Type B pancreatic cell (in vitro differentiated cells): ENCODE measurements at places on chromosomes 4 and X. TPM values are rescaled to one million over a fixed set of nuclear protein-coding genes. Genes with fewer than 3 reads are reported as not detected.

GRCh38 chrX:7828594-7828993 lies 14.4 kb upstream of the VCX start:
- H3K4me1 ChIP-seq: no peaks in the 10 kb centered on the region
- H3K4me3 ChIP-seq: no peak overlapping the region
- H3K36me3 ChIP-seq: no peaks in the 10 kb centered on the region

DNA sequence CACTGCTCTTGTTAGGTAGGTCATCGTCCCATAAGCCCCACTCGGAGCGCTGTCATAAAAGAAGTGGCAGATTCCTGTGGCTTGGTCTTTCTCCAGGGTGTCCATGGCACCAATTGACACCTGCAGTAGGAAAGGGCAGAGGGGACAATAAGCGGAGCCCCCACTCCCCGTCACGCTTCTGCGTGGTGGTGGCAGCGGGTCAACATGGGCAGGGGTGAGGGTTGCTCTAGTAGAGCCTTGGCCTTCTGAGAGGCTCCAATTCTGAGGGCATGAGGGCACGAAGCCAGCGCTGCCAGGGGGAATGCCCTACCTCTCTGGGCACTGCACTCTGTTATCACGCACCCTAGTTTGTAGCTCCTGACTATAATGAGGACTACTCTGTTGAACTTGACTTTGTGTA lies 90.4 kb downstream of the PHKA2 start:
- peaks cover 4% of the 10 kb centered on the region for H3K36me3 ChIP-seq
- H3K4me1 ChIP-seq: no peaks in the 10 kb centered on the region
- DNase-seq: no peak
- no peaks in the 10 kb centered on the region for H3K27me3 ChIP-seq
- no peak overlapping the region for H3K27ac ChIP-seq
- no peak overlapping the region for H3K4me3 ChIP-seq

GRCh38 chr4:78235800-78236199 lies 178.7 kb downstream of the FRAS1 start:
- no peaks in the 10 kb centered on the region for H3K36me3 ChIP-seq
- H3K4me1 ChIP-seq: no peaks in the 10 kb centered on the region
- no peak overlapping the region for H3K27ac ChIP-seq
- no peak for DNase-seq

GRCh38 chrX:19557822-19558221 lies 42.5 kb upstream of the MAP3K15 start:
- no peak overlapping the region for H3K4me3 ChIP-seq
- no peak for DNase-seq
- H3K27ac ChIP-seq: no peak overlapping the region
- H3K27me3 ChIP-seq: no peaks in the 10 kb centered on the region
- no peaks in the 10 kb centered on the region for H3K4me1 ChIP-seq

Gene METTL14
- total RNA-seq: 48.2 and 53.8 TPM in 2 replicates
